ENCODE measurements at places on chromosomes 2 and 18.

- DNase-seq: no peak
Observed at GRCh38 chr2:218081063-218081462, 12.0 kb downstream of the RUFY4 start.

- no peak for DNase-seq
Observed at GRCh38 chr2:133077269-133077822, 407.3 kb upstream of the LYPD1 start.

DNA sequence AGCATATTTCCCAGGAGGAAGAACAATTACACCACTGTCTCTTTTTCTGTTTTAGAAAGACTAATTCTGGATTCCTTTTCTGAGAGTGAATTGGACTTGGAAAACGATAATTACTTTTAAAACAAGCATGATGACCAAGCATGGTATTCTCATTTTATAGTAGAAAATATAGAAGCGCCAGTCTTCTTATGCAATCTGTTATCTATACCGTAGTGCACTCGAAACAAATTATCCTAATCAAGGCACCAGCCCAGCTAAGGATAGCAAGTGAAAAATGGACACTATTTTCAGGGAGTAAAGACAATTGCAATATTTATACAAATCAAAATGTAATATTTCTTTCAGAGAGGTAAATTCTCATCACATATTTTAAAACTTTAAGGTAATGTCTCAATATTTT, 892.1 kb upstream of the POU3F3 start:
- DNase-seq: no peak

DNA sequence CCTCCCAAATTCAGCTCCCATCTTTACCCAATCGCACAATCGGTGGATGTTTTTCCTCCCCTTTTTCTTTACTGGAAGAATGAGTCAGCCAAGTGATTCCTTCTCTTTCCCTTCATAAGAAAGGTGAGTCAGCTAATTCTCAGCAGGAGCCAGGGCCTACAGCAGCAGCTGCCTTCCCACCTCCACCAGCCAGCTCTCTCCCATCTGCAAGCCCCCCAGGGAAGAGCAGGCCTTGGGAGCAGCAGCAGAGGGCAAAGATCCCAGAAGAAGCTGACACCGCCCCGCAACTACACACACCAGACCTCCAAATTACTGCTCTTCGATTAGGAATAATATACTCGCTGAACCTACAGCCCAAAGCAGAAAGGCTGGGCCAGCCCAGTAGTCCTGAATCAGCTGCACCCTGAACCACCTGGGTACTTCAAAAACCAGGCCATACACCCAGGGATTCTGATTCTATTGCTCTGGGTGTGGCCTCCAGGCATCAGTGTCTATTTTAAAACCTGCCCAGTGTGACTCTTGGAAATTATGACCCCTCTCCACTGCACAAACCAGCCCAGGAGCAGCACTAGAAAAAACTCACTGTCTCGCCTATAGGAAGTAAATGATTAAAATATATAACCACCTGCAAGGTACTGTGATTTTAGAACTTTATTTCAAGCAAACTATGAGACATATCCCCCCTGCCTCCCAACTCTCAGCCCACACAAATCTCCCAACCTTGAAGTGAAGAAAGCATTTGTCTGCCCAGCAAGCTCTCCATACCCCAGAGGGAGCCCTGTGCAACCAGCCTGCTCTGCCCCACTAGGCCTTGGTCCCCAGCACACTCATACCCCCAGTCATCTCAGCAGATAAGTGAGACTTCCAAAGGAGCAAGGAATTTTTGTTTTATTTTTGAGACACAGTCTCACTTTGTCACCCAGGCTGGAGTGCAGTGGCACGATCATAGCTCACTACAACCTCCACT, 7.3 kb downstream of the SFXN5 start:
- DNase-seq: no peak

DNA sequence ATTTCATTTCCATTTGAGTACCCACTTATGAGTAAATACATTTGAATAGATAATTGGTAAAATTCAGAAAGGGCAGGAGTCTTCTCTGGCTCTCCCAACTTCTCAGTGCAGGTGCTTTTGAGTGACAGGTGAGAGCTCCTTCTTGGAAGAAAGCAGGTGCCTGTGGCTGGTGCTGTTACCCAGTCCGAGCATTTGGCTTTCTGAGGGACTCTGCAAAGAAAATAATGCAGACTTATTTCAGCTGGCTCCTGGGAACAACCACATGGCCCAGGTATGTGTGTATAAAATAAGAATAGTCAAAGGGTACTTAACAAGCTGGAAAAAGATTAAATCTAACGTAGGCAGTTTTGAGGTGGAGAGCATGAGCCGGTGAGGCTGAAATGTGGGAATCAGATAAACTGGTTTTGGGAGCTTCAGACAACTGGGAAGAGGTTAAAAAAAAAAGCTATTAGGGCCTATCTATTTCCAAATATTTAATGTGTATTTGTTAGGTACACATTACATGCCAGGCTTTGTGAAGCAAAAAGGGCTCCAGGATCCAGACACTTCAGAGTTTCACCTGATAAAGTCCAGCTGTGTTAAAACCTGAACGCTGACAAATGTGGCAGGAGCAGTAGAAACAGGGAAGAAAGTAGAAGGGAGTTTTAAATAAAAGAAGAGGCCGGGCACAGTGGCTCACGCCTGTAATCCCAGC, 20.6 kb downstream of the ZNF236 start:
- DNase-seq: no peak

DNA sequence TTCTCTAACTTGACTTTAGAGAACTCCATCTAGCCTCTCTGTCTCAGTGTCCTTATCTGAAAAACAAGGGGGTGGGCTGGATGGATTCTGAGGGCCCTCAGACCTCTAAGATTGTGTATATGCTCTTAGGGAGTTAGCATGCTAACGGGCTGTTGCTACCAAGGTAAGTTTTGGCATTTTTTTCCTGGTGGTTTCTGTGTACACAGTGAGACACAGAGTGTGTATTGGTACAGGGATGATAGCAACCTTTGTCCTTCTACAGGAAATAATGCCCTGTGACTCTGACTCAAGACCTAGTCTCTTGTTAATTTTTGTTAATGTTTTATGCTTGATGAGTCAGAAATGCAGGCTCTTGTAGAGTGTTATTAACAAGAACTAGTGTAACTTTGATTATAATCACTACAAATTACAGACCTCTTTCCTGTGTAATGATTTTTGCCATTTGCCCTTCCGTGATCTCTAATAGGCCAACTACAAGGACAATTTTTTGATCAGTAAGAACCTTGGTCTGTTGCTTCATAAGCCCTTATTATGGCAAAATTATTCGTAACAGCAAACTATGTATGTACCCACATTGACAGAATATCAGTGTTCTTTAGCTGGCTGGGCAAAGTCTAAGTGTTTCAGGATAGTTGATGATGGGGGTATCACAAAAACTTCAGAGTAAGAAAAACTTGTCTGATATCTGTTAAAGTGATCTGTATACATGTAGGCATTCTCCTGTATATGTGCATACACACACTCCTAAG, 89.7 kb downstream of the SPTBN1 start:
- no peak for DNase-seq

DNA sequence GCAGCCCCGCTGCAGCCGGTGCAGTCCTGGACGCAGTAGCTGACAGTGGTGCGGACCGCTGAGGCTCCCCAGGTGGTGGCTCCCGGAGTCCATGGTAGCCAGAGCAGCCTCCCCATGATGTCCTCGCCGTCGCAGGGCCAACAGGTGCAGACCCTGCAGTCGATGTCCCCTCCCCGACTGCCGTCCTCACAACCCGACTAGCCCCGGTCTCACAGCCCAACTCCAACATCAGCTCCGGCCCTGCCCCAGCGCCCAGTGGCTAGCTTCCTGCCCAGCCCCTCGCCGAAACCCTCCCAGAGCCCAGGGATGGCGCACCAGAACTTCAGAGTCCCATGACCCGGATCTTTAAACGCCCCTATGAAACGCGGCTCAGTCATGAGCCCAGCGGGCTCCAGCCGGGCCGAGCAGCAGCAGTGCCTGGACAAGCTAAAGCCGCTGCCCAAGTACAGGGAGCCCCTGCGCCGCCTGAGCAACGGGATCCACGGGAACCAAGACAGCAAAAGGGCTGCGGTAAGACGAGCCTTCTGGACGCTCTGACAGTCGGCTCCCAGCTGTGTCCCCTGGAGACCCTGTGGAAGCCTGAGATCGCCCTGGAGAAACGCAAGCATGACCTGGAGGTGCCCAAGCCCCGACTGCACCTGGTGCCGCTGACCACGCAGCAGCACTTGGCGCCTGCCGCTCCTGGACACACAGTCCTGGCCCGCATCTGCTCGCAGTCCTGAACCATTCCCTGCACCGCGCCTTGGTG, 53.8 kb upstream of the TUBA3E start:
- no peak for DNase-seq

DNA sequence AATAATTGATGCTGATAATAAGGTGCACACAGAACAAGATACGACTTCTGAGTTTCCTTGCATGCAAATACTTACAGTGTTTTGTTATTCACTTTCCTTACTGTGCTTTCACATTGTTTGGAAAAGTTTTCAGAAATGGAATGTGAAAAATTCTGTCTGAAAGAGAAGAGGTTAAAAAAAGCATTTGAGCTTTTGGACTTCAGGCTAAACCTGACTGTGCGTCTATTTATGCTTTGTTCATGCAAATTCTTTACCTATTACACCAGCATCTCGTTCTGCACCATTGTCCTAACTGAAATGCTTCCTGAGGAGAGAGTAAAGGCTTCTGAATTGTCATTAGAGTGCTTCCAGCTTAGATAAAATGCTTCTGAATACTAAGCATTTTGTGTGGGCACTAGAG, 61.4 kb downstream of the LHCGR start:
- no peak for DNase-seq

DNA sequence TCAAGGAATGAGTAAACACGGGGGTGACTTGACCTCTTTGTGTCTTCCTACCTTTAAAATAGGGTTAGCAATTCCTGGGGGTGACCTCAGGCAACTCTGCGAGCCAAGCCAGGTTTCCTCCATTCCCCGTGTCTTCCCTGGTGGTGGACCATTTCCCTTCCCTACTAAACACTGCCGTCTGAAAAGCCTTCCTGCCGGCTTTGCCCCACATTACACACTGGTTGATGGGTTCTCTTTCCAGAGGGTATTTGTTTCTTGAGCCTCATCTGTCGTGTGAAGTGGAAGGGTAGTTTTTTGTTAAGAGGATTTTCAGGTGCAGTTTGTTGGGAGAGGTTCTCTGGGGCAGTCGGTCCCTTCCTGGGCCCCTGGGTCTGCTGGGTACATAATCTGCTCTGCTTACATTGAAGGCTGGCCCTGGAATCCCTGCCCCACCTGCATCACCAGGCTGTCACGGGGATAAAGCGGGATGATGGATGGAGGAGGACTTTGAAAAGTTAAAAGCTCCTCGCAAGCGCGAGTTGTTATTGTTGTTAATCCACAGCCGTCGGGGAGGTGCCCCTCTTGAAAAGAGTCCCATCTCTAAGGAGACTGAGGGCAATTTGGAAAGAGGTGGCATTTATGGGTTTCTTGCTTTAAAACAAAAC, 175.4 kb upstream of the SPRED2 start:
- DNase-seq: no peak

DNA sequence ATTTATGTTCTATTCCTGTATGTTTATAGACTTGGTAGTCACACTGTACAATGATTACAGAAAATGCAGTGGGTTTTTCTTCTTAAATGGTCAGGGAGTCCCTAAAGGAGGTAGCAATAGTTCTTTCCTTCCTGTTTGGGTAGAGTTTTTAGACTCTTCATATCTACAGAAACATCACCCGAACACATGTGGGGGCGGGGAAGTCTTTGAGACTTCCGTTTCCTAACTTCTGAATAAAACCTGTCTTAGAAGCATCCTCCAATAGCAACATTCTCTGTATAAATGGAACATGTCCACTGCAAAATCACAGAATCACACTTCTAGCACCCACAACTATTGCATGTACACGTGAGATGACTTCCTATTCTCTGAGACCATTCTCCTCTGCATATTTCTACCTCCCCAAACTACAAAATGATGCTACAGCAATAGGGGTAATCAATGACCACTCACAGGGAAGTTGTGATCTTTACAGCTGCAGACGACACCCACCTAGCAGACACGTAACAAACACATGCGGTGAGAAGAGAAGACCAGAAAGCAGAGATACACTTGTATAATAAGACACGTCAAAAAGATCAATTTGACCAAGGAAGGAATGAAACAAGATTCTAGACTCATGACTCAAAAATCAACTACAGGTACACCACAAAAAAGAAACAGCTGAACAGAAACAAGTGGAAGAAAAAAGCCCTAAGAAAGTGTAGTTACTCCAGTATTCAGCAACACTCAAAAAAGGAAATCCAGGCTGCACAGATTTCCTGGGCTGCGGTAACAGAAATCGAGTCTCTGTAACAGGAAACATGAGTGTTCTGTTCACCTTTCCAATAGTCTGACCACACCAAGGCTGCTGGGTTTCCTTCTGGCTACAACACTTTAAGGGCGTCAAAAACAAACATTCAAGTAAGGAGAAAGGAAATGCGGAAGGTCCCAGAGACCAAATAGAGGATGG, 120.4 kb downstream of the ZNF516 start:
- DNase-seq: peak; percentile 29

DNA sequence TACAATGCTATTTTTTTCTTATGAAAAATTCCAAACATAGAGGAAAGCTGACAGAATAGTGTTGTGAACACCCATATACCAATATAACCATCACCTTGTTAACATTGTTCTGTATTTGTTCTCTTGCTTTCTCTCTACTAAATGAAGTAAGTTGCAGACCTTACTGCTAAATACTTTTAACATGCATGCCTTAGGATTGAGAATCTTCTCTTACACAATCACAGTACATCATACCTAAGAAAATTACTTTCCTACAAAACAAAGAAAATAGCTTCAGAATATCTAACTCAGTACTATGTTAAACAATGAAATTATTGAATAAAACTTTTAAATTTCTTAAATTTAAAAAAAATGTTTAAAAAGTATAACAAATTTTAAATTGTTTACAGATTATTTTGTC, 136.5 kb downstream of the UBR3 start:
- no peak for DNase-seq

Measured in CD4-positive, alpha-beta T cell treated with Interleukin-4 for 4 hours (primary cell).